ENCODE measurements at places on chromosomes 11 and 22. TPM values are rescaled to one million over a fixed set of nuclear protein-coding genes. Genes with fewer than 3 reads are reported as not detected.

The C11orf87 gene
- total RNA-seq, result 0.14 TPM

The AASDHPPT gene
- total RNA-seq, result 31.1 TPM

The CCDC86 gene
- total RNA-seq, result 9.3 TPM

The TP53AIP1 gene
- not detected for total RNA-seq

The OR2AG1 gene
- total RNA-seq, result not detected

The C11orf65 gene
- 0.36 TPM for total RNA-seq

The IGLL1 gene
- not detected for total RNA-seq

The MYBPC3 gene
- total RNA-seq, result 2,538 TPM

The LYVE1 gene
- 41.1 TPM for total RNA-seq

- no peak for DNase-seq
Measured at GRCh38 chr22:37328017-37328416, 45.7 kb downstream of the CYTH4 start.

GRCh38 chr11:119483341-119483880 lies 60.4 kb upstream of the THY1 start:
- no peak for DNase-seq

DNA sequence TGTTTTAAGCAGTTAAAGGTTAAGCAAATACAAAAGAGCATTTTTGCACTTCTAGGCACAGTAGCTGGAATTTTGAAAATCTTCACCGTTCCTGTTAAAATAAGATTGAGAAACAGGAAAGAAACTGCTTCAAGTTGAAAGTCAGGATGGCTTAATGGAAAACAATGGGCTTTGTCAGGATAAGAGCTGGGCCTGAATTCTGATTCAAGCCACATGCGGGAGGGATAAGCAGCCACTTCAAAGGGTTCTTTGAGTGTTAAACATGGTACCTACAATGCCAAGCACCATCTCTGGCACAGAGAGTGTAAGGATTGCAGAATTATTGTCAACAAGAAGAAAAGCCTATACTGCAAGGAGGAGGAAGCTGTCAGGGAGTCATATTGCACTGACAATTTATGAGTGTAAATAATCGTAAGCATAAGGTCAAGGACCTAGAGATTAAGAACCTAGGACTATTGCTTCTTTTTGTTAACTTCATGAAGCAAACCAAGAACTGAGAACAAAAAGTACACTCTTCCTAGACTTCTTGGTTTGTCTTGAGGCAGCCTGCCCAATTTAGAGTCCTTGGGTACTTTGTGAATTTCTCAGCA lies 32.5 kb downstream of the MPPED2 start:
- DNase-seq, result no peak

DNA sequence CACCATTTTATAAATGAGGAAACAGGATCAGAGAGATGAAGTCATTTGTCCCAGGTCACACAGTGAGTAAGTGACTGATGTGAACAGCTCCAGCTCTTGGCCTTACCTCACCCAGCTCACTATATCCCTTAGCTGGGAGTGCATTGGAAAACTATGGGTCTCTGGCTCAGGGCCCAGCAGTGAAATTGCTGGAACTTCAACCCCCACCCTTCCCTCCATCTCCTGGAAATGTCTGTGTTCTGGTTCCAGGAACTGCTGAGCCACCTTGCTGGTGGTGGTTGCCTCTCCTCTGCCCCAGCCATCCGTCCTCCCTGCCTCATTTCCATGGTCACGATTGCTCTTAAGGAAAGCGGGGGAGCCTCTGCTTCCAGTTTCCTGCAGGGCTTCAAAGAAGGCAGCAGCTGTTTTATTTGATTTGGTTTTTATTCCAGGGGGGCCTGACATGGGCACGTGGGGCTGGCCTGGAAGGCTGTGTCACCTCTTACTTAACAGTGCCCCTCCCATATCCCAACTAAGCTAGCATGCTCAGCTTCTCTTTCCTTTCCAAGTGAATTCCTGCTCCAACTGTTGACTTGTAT lies 46.2 kb upstream of the CSTF3 start:
- peak; percentile 18 for DNase-seq

GRCh38 chr11:94219771-94220170 lies 84.6 kb upstream of the IZUMO1R start:
- DNase-seq, result no peak

DNA sequence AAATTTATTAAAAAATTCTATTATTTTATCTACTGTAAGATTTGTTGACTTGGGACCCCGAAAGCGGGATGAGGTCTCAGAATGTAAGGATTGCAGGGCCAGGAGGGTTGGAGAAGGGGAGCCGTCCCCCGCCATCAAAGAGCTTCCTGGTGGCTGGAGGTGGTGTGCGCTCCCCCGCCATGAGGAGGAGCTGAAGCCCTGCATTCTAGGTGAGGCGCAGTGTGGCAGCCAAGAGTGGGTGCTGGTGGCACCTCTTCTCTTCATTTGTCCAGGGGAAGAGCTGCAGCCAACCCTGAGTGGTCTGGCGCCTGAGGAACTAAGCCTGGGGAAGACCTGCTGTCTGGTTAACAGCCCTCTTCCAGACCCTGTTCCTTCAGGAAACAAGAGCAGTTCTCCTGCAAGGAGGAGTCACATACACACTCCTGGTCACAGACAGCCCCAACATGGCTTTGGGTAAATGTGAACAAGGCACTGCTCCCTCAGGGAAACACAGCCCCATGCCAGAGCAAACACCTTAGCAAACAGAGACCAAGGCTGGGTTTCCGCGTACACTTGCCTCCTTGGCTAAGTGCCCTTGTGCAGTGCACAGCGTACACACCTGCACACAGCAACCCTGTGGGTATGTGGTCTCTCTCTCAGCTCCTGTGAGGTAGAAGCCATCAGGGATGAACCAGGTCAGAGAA lies 17.3 kb downstream of the RTN4RL2 start:
- DNase-seq, result no peak

- no peak for DNase-seq
Measured at GRCh38 chr11:117281159-117281558, 10.0 kb upstream of the BACE1-AS start.

DNA sequence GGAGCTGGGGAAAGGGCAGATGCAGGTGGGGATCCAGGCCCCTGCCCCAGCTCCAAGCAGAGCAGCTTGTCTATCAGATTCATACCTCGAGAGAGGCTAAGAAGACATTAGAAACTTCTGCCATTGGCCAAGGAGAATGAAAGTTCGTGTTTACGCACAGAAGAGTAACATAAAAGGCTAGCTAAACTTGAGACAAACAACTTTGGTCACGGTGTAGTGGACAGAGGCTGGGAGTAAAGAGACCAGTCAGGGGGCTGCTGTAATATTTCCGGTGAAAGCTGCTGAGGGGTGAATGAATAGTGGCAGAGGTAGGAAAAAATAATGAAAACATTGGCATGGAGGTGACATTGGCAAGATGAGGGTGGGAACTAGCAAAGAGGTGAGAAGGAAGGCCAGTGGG lies 22.9 kb downstream of the PHF21B start:
- DNase-seq, result no peak

DNA sequence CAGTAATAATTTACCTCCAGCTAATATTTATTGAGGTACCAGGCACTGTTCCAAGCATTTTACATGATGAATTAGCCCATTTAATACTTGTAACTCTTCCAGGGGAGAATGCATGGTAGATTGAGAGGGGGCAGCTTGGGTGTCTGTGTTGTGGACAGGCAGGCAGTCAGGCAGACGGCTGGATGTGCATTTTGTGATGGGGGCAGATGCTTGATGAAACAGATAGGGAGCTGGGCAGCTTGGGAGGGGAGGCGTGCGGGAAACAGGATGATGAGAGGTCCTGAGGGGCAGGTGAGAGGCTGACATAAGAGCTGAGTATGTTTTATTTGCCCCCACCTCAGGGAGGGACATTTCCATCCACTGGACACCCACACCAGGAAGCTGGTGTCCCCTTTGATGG lies 33.1 kb upstream of the SHISAL1 start:
- DNase-seq, result no peak

DNA sequence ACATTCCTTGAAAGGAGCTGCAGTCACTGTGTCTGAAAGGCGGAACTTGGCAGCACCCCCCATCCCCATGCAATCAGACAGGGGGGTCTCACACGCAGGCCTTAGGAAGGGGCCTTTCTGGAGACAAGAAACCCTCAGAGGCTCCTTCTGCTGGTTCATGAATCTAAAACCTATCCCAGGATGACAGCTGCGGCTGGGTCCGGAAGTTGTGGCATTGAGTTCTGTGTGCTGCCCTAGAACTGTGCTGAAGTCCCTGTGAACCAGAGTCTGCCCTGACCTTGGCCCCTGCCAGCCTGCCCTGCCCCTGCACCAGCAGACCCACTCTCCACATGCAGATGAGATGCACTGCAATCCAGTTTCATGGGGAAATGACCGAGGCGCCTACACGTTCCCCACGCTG lies 268.0 kb downstream of the CTTN start:
- no peak for DNase-seq

GRCh38 chr11:114150671-114151070 lies 91.2 kb downstream of the ZBTB16 start:
- no peak for DNase-seq

- no peak for DNase-seq
Measured at GRCh38 chr11:56273854-56274253, at the start of gene OR5T1. TSS of gene OR5T1 (plus strand) at chr11:56274154. CDS start at chr11:56275639, 1,485 bp downstream.

GRCh38 chr22:33418484-33418883 lies 360.3 kb upstream of the SYN3 start:
- DNase-seq, result no peak

- no peak for DNase-seq
Measured at GRCh38 chr22:40583053-40583741, 53.3 kb downstream of the MRTFA start.

DNA sequence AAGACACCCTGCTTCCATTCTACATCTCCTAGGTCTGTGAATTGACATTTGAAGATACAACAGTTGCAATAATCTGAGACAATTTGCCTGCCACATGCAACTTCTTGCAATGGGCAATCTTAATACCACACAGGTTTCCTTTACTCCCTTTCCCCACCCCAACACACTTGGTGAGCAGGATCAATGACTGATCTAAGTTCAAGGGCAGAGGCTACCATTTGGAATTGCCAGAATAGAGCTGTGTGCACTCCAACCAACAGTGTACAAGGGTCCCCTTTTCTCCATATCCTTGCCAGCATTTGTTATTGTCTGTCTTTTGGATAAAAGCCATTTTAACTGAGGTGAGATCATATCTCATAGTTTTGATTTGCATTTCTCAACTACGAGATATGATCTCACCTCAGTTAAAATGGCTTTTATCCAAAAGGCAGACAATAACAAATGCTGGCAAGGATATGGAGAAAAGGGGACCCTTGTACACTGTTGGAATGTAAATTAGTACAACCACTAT lies 2.9 kb upstream of the NNMT start:
- no peak for DNase-seq

- DNase-seq, result no peak
Measured at GRCh38 chr11:18633256-18634139, 644 bp downstream of the SPTY2D1 start.

- DNase-seq, result no peak
Measured at GRCh38 chr11:104095791-104096190, 59.4 kb downstream of the DDI1 start.

DNA sequence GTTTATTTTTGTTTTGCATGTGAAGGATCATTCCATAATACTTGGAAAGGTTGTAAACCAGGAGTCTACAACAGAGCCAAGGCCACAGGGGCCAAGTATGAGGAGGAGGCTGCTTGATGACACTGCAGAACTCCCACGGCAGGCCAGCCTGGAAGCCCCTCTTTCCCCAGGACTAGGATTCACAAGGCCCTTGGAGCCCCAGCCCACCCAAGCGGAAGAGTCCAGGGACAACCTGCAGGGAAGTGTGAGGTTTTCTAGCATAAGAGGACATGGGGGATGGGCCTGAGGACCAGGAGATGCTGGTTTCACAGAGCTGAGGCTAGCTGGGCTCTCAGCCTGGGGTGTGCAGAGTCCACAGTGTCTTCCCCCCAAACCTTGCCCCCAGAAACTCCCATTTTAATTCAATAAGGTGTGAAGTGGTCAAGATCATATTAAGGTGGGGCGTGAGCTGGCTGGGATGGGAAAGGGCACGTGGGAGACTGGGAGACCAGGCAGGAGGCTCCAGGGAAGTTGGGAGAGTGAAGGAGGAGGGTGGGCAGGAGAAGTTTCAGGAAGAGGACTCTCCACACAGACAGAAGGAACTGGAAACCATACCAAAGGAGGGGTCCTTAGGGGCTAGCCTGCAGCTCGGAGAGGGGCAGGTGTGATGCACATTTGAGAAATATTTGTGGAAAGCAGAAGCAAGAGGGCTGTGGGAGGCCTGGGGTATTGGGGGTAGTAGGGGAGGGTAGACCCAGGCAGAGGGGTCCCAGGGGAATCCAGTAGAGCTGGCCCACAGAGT lies 12.4 kb downstream of the GNAZ start:
- DNase-seq, result no peak

- no peak for DNase-seq
Measured at GRCh38 chr11:80144897-80145594, 704.2 kb upstream of the TENM4 start.

Measured in left ventricle myocardium inferior (tissue), 1 donor.